ENCODE measurements at places on chromosomes 7 and 10. TPM values are rescaled to one million over a fixed set of nuclear protein-coding genes. Genes with fewer than 3 reads are reported as not detected.

MRC1 gene
- 10.3 TPM for polyA plus RNA-seq

SPDYE5 gene
- 1.4 TPM for polyA plus RNA-seq

TBRG4 gene
- 54.2 TPM for polyA plus RNA-seq

ZPBP gene
- 0.73 TPM for polyA plus RNA-seq
